Sciatic nerve (tissue), 2 donors: ENCODE measurements at places on chromosomes 3 and 15. TPM values are rescaled to one million over a fixed set of nuclear protein-coding genes. Genes with fewer than 3 reads are reported as not detected.

The MAGEF1 gene
- 25.0 TPM for total RNA-seq

GRCh38 chr3:183946037-183946436 is 61.4 kb upstream of the PARL start:
- DNase-seq = no peak

The ATP8B4 gene
- 16.5 TPM for total RNA-seq

The GALNT15 gene
- total RNA-seq = 54.4 TPM

DNA sequence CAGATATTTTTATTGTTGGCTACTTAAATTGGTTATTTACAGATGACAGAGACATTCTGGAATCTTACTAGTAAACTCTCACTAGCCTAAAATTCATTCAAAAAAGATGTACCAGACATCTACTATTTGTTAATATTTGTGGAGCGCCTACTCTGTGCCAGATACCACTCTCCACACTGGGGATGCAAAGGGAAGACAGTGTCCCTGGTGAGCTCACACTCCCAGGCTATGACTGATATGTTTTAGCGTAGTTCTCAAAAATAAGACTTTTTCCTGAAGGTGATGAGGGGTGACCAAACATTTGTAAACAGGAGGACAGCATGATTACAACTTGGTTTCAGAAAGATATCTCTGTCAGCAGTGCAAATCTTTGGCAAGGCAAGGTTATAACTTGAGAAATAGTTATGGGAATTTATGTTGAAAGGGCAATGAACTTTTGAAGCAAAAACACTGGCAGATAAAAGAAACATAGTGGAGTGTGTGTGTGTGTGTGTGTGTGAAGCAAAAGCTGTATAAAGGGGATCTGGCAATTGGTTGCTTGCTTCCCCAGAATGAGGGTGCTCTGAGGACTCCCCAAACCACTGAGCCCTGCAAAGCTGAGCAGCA is 51.2 kb downstream of the HACD2 start:
- DNase-seq = no peak

The PLS1 gene
- total RNA-seq = 0.53 TPM

The ARRDC4 gene
- total RNA-seq = 48.2 TPM

DNA sequence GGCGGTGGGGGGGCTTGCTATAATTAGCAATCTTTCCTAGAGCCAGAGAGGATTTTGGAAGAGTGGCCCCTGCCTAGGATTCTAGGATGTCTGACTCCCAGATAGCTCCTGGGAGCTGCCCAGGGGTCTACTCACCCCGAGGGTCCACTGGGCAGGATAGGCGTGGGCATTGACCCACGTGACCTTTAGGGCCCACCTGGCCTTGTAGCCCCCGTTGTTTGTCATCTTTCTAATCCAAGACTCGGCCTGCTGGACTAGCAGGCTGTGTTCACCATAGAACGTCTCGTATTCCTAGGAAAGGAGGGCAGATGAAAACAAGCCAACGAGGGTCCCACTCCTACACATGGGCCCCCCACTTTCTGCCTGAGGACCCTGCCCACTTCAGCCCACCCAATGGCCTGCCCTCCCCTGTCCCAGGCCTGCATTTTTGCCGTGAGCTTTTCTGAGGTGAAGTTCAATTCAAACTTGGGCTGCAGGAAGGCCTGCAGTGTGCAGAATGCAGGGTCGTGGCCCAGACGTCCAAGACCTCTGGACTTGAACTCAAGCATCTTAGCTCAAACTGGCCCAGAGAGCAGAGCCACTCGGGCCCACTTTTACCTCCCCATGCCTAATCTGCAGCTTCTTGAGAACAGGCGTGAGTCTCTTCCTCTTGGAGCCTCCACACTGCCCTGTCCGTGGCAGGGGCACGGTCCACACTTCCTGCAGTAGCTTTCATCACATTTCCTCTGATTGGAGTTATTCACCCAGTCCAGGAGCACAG is 41.5 kb downstream of the MUC4 start:
- peak; percentile 23 for DNase-seq

The ARGFX gene
- not detected for total RNA-seq

DNA sequence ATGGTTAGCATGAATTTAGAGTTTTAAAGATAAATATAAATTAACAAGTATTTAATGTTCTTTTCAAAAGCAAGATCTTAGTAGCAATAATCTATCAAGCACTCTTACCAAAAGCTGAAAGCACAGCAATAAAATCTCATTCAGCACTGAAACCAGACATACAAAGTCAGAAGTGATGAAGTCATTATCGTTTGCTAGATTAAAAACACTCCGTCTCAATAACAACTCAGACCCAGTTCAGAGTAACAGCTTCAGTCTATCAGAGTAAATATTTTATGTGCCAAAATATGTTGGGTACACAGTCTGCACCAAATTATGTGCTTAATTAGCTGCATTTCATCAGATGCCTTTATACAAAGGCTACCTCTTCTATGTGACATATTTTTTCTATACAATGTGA is 41.6 kb downstream of the CPA3 start:
- no peak for DNase-seq

The GOLGA8K gene
- 6.2 TPM for total RNA-seq

- DNase-seq = no peak
Observed at GRCh38 chr3:196341137-196341536, 2.9 kb upstream of the TM4SF19 start.

The PIF1 gene
- total RNA-seq = 0.76 TPM

GRCh38 chr3:12325586-12326515 is 37.0 kb downstream of the PPARG start:
- no peak for DNase-seq

The SEMA6D gene
- total RNA-seq = 42.8 TPM

DNA sequence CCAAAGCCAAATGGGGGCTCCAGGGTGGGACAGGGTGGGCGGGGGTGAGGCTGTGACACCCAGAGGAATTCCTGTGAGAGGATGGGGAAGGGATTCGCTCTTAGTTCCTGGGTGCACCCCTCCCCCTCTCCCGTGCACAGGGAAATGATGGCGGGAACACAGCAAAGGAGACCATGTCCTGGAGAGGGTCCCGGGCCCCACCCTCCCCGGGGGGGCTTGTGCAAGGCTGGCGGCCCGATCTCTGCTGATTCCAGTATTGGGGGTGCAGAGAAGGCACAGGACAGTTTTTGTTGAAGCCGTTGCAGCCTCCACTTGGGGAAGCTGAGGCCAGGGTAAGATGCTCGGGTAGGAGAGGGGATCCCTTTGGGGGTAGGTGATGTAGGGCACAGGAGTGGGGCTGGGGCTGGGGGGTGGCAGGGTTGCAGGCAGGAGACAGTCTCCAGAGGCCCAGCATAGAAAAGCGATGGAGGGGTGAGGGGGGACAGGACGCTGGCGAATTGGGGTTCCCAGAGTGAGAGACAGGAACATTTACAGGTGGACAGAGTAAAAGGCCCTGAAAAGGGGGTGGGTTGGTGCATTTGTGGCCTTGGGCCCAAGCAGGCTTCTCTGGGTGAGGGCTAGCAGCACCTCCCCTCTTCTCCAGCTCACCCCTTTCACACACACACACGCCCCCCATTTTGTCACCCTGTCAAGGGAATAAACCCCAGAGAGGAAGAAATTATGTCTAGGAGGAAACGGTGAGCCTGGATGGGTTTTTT is 38.5 kb downstream of the HMCES start:
- peak; percentile 65 for DNase-seq

DNA sequence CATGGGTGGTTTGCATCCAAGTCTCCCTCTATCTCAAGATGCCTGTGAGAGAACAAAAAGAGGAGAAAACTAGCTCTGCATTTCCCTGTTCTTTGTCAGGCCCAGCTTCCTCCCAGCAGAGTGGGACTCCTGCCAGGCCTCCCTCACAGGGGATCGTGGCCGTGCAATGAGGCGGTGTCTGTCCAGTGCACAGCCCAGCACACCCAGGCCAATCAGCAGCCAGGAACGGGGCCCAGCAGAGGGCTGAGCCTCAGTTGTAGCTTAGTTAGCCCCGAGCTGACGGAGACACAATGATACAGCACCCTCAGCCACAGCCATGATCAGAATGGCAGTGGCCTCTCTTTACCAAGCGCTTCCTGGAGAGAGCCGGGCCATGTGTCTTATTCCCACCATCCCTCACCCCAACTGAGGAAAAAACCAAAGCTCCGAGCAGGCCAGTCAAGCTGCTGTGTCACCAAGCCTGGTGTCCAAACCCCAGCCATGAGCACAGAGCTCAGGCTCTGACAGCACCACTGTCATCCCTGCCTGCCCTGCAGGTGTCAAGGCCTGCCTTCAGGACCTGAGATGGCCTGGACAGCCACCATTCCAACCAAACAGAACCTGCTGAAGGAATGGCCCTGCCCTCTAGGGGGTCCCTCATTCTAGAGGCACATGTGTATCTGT is 71.1 kb downstream of the DNAJB8 start:
- DNase-seq = peak; percentile 83

The GABRA5 gene
- total RNA-seq = not detected

DNA sequence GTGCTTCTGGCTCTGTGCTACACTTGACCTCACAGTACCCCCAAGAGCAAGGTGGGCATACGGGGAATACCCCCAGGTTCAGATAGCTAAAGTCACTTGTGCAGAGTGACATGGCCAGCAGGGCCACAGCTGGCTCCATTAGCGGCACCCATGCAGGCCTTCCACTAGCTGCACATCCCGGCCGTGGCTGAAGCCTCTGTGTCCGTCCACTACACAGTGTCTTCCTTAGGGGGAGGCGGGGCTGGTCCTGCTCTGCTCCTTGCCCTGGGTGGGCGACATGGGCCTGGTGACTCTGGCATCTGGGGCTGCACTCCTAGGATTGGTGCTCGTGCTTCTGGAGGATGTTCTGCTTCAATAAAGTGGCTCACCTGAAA is 169.1 kb upstream of the IQSEC1 start:
- DNase-seq = no peak

The NOX5 gene
- total RNA-seq = 0.45 TPM

The CLDN18 gene
- total RNA-seq = 0.09 TPM

DNA sequence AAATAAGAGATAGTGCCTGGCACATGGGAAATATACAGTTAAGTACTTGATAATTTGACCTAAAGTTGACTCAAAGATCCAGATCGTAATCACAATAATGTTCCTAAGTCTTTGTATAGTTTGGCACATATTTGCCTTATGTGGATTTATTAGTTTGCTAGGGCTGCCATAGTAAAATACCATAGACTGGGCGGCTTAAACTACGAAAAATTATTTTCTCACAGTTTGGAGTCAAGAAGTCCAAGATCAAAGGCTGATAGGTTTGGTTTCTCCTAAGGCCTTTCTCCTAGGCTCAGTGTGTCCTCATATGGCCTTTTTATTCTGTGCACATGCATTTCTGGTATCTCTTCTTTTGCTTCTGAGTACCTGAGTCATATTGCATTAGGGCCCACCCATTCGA is 453.7 kb downstream of the NAALADL2 start:
- no peak for DNase-seq

GRCh38 chr3:2714834-2715233 is 395.3 kb downstream of the IL5RA start:
- DNase-seq = no peak

GRCh38 chr3:174331095-174331800 is 527.9 kb upstream of the NAALADL2 start:
- DNase-seq = no peak

The GOLGA8R gene
- 15.6 TPM for total RNA-seq

The TCTA gene
- 28.5 TPM for total RNA-seq

- DNase-seq = no peak
Observed at GRCh38 chr3:21174461-21174860, 576.5 kb downstream of the ZNF385D start.

DNA sequence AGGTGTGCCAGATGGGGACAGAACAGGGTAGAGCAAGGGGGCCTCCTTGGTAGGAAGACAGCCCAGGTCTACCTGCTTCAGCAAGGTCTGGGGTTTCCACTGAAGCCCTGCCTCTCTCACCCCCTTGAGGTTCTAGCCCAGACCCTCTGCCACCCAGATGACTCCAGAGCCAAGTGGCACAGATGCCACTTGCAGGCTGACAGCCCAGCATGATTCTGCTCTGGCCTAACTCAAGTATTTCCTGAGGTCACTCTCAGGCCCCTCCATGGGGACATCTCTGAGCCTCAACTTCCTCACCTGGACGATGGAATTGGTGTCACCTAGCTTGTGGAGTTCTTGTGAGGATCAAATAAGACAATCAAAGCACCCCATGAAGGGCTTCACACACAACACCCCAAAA is 23.9 kb downstream of the PLXNB1 start:
- no peak for DNase-seq

GRCh38 chr15:69081310-69082004 is 67.0 kb downstream of the NOX5 start:
- peak; percentile 75 for DNase-seq

The CLEC3B gene
- total RNA-seq = 105 TPM

- DNase-seq = no peak
Observed at GRCh38 chr3:85592256-85592655, 633.5 kb downstream of the CADM2 start.

DNA sequence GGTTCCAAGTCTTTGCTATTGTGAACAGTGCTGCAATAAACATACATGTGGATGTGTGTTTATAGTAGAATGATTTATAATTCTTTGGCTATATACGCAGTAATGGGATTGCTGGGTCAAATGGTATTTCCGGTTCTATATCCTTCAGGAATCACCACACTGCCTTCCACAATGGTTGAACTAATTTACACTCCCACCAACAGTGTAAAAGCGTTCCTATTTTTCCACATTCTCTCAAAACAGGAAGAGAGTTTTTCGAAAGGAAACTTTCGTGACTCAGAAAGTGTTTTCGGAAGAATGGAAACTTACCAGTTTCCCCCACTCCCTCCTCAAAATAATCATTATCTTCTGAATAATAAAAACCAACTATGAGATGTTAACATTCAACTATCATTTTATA is 205.8 kb downstream of the ALCAM start:
- DNase-seq = no peak

- DNase-seq = no peak
Observed at GRCh38 chr3:16916840-16917239, 32.1 kb downstream of the PLCL2 start.

The DUOXA2 gene
- total RNA-seq = not detected

GRCh38 chr3:189720736-189721417 is 89.7 kb downstream of the TP63 start:
- no peak for DNase-seq

DNA sequence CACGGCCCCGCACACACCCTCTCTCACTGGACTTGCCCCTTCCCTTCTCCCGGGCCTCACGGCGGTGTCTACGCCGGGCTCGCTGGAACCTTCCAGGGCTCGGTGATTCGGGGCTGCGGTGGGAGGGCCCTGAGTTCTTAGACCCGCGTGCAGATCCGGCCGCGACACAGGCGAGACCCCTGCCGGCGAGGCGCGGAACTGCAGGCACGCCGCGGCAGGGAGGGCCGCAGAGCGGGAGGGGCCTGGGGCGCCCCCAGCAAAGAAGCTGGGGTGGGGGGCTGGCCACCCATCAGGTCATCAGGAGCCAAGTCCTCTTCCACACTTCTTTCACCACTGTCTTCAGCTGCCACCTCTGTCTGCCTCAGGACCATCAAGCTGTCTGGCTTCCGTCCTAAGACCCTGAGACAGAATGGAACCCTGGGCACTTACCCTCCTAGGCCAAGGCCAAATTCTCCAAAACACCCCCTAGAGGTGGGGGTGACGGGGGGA is 164.5 kb downstream of the XXYLT1 start:
- peak; percentile 80 for DNase-seq

- no peak for DNase-seq
Observed at GRCh38 chr3:55406696-55407425, 80.2 kb downstream of the WNT5A start.

- DNase-seq = no peak
Observed at GRCh38 chr3:130572769-130573168, 55.8 kb downstream of the COL6A6 start.

GRCh38 chr3:25903371-25904129 is 113.7 kb downstream of the OXSM start:
- DNase-seq = no peak
